Renal cortex interstitium (tissue), 15 donors: ENCODE measurements at places on chromosomes 5 and 9. TPM values are rescaled to one million over a fixed set of nuclear protein-coding genes. Genes with fewer than 3 reads are reported as not detected.

- no peak for DNase-seq
Observed at GRCh38 chr5:131536850-131537448, 98.1 kb downstream of the RAPGEF6 start.

SLC6A18 gene
- polyA plus RNA-seq = 4.6 TPM

GRCh38 chr9:98615633-98616032, 93.1 kb downstream of the GABBR2 start:
- DNase-seq = no peak

SPINK6 gene
- polyA plus RNA-seq = not detected

- no peak for DNase-seq
Observed at GRCh38 chr9:76588316-76588715, 129.3 kb downstream of the GCNT1 start.

- no peak for DNase-seq
Observed at GRCh38 chr9:852539-852938, 11.0 kb downstream of the DMRT1 start.

VAV2 gene
- 40.4 TPM for polyA plus RNA-seq

BNC2 gene
- polyA plus RNA-seq = 9.8 TPM

GRIN1 gene
- not detected for polyA plus RNA-seq

DNA sequence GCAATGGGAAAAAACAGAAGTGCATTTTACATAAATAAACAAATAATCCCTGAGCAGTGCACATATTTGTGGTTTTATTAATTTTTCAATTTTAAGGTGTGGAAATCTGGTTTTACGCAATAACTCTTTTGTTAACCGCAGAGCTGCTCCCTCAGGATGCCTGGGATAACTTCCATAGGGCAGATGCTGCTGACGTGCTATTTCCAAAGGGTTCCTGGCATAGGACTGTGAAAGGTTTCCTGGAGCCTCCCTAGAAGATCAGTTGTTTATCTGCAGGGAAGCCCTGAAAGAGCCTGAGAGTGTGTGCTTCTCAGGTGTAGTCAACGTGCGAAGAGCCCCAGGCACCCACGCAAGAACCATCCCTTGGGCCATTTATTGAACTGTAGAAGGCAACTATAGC, 443.5 kb downstream of the PLK2 start:
- no peak for DNase-seq

- no peak for DNase-seq
Observed at GRCh38 chr9:70901746-70902145, 219.7 kb downstream of the TRPM3 start.

GRCh38 chr9:133763272-133764183, 25.4 kb upstream of the SARDH start:
- DNase-seq = no peak

DNA sequence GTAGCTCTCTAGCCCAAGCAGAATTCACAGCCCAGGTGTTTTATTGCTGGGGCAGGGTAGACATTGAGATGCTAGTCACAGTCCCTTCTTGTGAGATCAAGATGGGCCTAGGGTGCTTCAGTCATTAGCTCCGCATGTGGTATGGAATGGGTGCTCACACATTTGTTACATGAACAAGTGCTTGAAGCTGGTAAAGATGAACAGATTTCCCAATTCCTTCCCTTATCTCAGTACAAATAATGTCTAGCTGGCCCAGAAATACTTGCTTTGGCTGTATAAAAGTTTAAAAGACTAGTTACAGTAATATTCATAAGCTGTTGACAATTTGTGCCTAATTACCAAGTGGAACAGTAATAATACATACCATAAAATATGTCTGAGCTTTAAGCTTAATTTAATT, 143.4 kb upstream of the DHFR start:
- DNase-seq = no peak

PLEKHG4B gene
- polyA plus RNA-seq = 11.0 TPM

EPB41L4A gene
- polyA plus RNA-seq = 21.8 TPM

DNA sequence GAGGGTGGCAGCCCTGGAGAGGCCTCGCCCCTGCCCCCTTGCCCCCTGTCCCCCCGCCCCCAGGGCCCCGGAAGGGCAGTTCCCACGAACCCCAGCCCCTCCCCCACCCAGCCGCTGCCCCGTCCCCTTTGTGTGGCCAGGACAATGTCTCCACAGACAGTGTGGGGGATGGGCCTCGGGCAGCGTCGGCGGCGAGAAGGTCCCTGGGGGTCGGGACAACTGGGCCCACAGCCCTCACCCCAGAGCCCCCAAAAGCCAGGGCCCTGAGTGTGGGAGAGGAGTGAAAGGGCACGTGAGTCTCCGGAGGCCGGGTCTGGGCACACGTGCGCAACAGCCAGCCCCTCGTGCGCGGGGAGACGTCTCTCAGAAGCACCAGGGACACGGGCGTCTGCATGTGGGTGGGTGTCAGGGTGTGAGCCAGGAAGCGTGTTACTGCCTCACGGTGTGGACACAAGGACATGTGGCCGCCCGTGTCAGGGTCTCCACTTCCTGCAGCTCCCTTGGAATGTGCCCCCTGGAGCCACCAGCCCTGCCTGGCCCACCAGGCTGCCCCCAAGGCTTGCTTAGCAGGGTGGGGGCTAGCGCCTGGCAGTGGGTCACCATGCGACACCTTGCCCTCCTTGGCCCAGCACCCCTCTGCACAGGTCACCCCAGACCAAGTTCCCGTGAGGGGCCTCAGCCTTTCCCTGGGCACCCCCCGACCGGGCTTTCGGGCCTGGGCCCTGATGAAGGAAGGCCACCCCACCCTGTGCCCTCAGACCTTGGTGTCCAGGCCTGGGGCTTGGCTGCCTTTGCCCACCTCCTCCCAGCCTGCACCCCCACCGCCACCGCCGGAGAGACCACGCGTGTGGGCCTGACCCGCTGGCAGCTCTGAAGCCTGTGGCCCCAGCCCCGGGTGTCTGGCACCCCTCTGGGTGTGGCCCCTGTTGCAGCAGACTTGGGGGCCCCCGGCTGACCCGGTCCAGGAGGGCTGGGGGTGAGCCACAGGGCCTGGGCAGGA, 12.8 kb upstream of the NRARP start:
- DNase-seq = no peak

S100Z gene
- 0.30 TPM for polyA plus RNA-seq

GRCh38 chr5:103362211-103362610, 103.6 kb downstream of the MACIR start:
- no peak for DNase-seq

FAM240B gene
- polyA plus RNA-seq = 0.17 TPM

DNA sequence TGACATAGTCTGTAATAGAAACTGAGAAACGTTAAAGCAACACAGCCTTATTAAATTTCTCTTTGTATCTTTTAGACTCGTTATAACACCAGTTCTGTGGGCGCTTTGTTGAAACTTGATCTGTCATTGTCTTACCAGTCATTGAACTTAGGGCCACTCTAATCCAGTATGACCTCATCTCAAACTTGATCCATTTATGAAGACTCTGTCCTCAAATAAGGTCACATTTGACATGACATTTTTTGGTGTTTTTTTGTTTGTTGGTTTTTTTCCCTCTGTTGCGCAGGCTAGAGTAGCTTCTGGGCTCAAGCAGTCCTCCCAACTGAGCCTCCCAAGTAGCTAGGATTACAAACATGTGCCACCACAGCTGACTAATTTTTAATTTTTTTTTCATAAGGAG, 5.9 kb downstream of the APC start:
- DNase-seq = no peak

TRIP13 gene
- 16.1 TPM for polyA plus RNA-seq

SMIM32 gene
- 16.4 TPM for polyA plus RNA-seq

- DNase-seq = no peak
Observed at GRCh38 chr9:111662576-111663300, 1.3 kb downstream of the GNG10 start.

DNA sequence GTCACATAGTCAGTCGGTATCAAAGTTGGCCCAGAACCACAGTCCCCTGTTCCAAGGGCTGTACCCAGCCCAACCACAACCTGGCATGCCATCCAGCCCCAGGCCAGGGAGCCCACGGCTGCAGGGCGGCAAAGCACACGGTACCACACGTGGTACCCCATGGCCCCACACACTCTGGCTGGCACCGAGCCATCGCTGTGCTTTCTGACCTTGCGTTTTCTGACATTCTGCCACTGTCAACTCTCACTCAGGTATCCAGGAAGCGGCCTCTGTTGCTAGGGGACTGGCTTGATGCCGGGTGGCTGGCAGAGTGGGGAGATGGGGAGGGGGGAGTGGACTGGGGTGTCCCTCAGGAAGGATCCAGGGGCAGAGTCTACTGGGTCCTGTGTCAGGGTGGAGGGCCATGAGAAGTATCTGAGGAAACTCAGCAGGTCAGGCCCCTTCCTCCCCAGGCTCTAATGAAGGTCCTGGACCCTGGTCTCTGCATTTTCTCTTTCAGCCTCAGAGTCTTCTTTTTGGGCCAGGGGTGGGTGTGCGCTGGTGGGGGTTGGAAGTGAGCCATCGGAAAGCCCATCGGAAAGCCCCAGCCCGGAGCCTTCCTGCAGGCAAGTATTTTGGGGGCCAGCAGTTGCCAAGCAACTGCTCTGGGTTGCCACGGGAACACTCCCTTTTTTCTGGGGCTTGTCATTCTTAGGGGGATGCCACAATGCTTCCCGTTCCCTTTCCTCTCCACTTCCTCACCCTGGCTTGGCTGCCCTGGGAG, 21.0 kb upstream of the RALGDS start:
- DNase-seq = no peak

OCLN gene
- 46.1 TPM for polyA plus RNA-seq

DNA sequence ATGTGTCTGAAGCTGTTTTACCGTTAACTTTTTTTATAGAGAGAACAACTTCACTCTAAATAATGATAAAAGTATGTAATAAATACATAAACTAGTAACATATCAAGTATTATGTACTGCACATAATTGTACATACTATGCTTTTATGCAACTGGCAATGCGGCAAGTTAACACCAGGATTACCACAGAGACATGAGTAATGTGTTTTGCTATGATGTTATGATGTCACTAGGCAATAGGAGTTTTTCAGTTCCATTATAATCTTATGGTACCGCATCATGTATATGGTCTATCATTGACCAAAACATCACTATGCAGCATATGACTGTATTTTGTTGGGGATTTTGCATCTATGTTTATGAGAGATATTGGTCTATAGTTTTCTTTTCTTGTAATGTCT, 326.4 kb upstream of the TARS1 start:
- no peak for DNase-seq

DNA sequence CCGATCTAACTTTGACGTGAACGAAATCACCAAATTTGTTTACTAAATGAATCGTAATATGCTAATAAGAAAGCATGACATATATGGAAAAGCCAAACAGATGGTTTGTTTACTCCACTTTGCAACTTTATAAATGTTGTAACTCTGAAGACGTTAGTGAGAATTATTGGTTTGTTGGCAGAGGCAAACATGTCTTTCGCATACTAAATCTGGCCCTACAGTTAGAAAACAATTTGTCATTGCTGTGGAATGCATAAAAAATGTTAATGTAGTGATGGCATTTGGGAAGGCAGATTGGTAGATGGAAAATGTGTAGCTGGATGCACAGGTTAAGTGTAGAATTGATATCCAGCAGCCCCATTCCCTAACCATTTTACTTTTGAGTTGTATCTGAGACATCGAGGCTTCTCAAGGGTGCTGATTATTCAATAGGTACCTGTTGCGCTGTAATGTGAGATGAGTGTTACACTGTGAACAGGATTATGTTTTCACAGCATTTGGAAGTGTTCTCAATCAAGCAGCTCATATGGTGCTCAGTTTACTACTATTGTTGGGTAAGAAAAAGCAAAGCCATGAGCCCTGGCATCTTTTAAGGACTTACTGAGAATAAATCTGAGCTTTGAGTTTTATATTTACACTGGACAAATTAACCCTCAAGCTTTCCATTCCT, 444.8 kb downstream of the BNC2 start:
- DNase-seq = no peak

DNA sequence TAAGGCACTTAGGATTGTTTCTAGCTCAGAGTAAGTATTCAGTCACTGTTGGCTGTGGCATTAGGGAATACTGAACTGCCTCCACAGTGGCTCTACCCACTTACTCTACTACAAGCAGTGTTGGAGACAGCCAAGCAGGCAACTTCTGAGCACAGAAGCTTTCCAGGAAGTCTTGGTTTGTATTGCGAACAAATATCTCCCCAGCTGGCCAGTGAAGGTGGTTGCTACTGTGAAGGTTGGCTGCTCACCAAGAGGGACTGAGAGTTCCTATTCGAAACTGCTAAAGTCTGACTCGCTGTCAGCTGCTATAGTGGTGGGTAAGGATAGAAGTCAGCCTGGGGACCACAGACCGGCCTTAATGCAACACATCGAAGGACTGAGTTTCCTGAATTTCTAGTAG, 319.1 kb downstream of the KIF4B start:
- DNase-seq = no peak

DNA sequence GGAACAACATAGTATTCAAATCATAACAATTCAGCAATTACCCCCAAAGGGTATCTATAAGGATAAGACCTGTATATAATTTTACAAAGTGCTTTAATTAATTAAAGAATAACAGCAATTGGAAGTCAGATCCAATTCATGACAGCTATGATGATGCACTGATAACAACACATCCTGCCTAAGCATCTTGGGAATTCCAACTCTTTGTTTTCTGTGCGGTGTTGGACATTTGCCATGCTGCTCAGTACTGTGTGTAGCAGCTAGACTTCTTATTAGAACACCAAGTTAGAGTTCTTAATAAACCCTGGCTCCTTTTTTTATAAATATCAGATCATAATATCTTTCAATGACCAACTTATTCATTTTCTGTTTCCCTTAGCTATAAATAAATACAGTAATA, 209.0 kb downstream of the SEC61B start:
- DNase-seq = peak; percentile 19

IFNA4 gene
- polyA plus RNA-seq = not detected

- no peak for DNase-seq
Observed at GRCh38 chr5:123215929-123216702, 127.1 kb downstream of the PRDM6 start.

- no peak for DNase-seq
Observed at GRCh38 chr5:20656262-20656661, 668.3 kb upstream of the CDH18 start.

DNA sequence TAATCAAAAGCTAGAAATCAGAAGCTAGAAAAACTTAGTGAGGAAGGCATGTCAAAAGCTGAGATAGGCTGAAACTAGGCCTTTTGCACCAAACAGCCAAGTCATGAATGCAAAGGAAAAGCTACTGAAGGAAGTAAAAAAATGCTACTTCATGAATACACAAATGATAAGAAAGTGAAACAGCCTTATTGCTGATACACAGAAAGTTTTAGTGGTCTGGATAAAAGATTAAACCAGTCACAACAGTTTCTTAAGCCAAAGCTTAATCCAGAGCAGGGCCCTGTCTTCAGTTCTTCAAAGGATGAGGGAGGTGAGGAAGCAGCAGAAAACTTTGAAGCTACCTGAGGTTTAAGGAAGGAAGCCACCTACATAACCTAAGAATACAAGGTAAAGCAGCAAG, 102.5 kb upstream of the SH3GL2 start:
- DNase-seq = no peak

NRG2 gene
- 1.9 TPM for polyA plus RNA-seq
